ENCODE measurements at places on chromosomes 7 and 10. TPM values are rescaled to one million over a fixed set of nuclear protein-coding genes. Genes with fewer than 3 reads are reported as not detected.

Gene SPDYE18
- 0.11 TPM for polyA plus RNA-seq

Gene CCL26
- polyA plus RNA-seq: 1.5 TPM

GRCh38 chr7:23107781-23108180, 2.2 kb downstream of the KLHL7 start:
- peak; percentile 4 for DNase-seq

DNA sequence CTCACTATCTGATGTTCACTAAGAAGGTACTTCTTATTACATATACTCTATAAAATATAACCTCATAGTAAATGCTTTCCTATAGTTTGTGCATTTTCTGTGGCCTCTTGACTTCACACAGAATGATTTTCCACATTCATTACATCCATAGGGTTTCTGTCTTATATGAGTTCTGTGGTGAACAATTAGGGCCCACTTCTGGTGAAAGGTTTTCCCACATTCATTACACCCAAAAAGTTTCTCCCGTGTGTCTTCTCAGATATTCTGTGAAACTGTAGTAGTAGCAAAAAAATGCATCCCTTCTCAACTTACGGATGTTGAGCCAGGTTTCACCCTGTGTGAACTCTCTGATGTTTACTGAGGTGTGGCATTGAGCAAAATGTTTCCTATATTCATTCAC, 119.3 kb downstream of the ZNF33B start:
- no peak for DNase-seq

GRCh38 chr7:147332988-147333387, 1216.4 kb downstream of the CNTNAP2 start:
- no peak for DNase-seq

GRCh38 chr7:100951172-100951571, 1.8 kb downstream of the MUC3A start:
- DNase-seq: no peak

GRCh38 chr7:127967281-127967680, 64.0 kb downstream of the LRRC4 start:
- DNase-seq: peak; percentile 6

All from fibroblast of lung (primary cell).